ENCODE measurements at places on chromosomes 2 and 18.

DNA sequence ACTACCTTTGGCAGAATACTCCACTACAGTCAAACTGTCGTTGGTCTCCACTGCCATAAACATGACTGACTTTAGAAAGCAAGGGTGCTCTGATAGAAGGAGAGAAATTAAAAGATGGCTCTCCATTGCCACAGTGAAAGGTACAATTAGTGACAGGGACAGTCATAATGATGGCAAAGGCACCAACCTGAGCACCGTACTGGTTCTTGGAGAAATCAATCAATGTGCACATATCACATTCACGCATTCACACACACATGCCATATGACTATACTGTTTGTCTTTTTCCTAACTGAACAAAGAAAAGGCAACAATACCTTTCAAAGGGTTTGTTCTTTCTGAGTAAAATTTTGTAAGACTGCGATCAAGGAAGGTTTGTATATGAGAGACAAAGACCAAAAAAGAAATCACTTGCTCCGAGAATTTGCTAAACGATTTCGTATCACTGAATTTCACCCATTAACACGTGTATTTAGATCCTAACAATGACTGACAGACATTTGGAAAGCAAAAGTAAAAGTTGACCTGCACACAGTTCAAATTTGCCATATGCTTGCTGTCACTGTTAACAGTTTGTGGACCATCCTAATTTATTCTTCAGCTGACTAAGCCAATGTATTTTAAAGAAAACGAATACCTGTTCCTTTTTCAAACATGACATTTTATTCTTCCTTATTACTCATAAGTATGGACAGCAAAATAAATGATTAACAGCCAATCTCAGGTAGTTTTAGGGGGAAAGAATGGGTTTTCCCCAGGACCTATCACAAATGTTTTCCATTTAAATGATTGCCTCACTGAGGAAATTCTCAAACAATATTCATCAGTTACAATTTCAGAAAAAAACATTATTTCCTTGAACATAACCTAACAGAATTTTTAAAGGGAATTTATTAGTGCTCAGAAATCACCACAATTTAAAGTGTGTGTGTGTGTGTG lies 644.4 kb downstream of the ZEB2 start:
- DNase-seq, result peak; percentile 69

GRCh38 chr2:133816037-133816436 lies 247.8 kb upstream of the NCKAP5 start:
- DNase-seq, result no peak

GRCh38 chr2:156098506-156098905 lies 234.0 kb downstream of the NR4A2 start:
- no peak for DNase-seq

GRCh38 chr18:2636126-2636631 lies 19.3 kb upstream of the SMCHD1 start:
- no peak for DNase-seq

GRCh38 chr2:58046335-58046584 lies 346 bp upstream of the VRK2 start:
- no peak for DNase-seq

DNA sequence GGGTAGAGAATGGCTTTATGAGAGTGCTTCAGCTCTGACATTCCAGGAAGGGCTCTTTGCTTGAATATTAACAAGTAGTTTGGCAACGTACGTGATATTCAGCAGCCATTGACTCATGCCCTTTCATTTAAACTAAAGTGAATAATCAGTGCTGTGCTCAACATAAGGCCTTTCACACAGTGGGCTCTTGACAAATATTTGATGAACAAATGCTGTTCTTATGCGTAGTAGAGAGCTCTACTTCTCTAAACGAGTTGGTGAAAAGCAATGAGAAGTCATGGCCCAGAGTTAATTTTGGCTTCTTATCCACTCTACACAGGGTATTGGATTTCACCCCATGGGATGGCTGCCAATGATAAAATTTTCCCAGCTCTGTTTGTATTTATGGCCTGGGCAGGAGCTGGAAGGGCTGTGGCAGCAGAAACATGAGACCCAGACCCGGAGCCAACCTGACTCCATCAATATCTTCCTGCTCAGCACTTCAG lies 338.9 kb downstream of the CCDC85A start:
- no peak for DNase-seq

DNA sequence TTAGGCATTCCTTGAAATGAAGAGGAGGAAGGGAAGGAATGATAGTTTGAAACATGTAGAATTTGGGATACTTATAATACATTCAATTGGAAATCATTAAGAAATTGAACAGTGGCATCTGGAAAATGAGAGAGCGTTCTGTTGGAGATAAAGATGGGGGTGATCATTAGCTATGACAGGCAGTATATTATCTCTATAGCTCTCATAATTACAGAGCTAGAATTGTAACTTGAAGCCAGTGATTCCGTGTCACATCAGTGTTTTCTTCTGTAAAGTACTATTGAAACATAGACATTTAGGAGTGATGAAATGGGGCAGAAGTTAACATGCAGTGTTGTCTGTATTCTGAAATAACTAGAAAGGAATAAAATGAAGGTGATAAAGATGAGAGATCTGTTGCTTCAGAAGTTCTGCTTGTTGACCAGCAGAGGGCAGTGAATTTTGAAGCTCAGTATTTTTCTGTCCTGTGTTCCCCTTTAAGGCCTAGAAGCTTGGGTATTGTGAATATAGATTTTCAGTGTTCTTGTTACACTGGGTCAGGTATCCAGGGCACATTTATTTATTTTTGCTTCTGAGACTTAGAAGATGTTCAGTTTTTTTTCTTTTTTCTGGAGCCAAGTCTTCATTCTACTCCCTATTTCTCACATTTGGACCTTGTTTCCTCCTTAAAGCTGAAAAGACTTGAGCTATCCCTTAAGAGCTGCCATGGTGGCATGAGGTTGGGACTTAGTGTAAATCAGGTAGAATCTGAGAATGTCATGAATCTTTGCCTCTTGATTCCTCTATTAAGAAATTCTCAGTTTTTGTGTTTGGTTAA lies 157.4 kb downstream of the TAF4B start:
- peak; percentile 31 for DNase-seq

- DNase-seq, result no peak
These were observed 305.9 kb upstream of the CCDC68 start for GRCh38 chr18:55265130-55265675.

- DNase-seq, result no peak
These were observed 147.9 kb upstream of the DNMT3A start for GRCh38 chr2:25489631-25490030.

DNA sequence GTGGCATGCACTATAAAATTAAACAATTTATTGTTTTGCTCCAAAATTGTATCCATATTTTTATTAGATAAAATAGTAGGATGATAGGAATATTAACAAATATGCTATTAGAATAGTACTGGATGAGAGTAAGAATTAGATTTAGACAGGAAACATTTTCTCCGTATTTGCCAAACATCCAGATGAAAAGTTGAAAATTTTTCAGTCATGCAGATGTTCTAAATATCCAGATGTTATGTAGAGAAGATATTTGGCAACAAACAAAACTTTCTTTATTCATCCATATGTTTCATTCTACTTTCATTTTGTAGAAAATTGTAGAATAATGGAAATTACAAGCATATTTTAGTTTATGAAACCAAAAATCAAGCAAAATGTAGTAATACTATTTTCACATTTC lies 45.2 kb upstream of the NEUROD1 start:
- no peak for DNase-seq

DNA sequence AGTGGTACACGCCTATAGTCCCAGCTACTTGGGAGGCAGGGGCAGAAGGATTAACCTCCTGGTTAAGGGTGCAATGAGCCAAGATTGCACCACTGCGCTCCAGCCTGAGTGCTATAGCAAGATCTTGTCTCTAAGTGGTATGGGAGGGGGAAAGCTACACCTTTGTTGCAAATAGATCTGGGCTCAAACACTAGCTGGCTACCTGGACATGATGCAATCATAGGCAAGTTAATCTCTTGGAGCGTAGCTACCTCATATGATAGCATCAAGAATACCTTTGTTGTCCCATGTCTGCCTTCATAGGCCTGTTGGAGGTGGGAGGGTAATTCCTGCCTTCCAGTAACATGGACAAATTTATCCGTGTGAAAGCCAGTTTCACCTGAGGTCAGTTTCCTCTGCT lies 15.7 kb downstream of the KLHL29 start:
- no peak for DNase-seq

GRCh38 chr18:37532917-37533316 lies 32.7 kb downstream of the CELF4 start:
- DNase-seq, result no peak

DNA sequence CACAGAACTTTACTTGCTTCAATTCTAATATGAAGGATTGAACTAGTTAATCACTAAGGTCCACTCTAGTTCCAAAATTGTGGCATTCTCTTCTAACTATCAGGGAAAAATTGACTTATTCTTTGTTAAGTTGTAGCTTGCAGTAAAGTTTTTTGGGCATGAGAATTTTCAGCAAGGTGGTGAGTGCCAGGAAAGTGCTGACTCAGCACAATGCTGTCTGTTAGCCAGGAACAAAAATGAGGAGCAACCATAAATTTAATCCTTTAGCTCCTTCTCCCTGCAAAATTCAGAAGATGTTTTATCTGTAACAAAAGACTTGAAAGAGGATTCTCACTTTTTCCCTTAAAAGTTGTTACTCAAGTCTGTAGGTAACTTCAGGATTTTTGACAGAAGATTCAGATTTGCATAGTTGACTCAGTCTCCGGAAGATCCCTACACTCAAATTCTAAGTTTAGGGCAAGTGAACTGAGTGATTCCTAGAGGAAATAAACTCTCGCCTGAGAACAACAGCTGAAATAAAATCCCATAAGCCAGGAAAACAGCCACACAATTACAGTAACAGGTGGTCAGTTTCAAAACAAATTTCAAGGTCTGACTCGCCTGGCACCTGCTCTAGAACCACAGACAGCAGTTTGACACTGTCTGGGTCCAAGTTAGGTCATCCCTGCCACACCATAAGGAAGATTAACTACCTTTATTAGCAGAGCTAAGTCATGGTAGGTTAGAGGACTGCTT lies 20.2 kb upstream of the DARS1 start:
- DNase-seq, result peak; percentile 31

- DNase-seq, result no peak
These were observed 813.0 kb downstream of the MBD2 start for GRCh38 chr18:53411511-53411910.

GRCh38 chr2:27815860-27816438 lies 44.4 kb downstream of the MRPL33 start:
- DNase-seq, result no peak

DNA sequence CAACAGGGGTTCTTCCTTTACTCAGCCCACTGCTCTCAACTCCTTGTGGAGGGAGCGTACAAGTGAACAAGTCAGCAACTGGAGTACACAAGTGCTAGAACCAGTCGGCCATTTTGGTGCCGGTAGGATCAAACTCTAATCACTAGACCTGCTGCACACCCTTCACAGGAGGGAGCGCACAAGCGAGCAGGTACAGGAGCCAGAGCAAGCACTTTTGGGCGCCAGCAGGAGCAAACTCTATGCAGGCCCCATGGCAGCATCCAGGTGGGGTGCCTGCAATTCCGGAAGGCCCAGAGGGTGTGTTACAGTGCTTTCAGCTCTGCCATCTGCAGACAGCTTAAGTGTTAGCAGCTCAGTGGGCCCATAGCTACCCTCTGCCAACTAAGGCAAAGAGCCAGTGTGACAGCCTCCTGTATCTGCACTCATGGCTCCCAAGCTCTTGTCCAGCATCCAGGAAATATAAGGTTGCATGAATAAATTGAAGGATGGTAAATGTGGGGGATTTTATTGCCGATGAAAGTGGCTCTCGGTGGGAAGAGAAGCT lies 426.1 kb downstream of the DCC start:
- no peak for DNase-seq

DNA sequence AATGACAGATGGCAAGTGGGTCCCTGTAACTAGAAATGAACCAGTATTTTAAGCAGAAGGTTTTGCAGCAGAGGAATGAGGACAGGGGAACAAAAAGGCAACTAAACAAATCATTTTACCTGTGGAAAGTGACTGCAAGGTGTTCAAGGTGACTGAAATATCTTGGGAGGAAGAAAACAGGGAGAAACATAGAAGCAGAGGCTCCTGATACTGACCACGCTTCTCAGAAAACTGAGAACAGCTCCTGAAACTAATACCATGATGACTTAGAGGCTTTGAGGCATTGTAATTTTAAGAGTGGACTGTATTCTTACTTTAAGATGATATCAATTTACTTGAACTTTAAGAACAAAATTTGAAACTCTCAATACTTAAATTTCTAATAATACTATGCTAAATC lies at the start of gene DYTN:
TSS of gene DYTN (minus strand) at position 101 of the 400 bp plus-strand sequence. CDS start 117 bp downstream, outside the sequence.
- no peak for DNase-seq

DNA sequence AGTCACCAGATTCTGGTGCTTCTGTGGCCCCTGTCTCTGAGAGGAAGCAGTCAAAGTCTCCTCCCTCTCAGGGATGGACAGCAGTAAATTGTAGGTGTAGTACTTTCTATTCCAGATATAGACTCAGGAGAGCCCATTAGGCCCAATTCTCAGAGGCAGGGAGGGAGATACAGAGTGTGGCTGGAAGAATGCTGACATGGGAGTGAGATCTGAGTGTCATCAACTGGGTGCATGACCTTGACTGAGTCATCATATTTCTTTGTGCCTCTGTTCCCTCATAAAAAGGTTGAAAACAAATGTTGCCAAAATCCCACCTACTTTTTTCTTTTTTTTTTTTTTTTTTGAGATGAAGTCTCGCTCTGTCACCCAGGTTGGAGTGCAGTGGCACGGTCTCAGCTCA lies 506.1 kb downstream of the BCL11A start:
- no peak for DNase-seq

- DNase-seq, result no peak
These were observed 38.9 kb downstream of the DHRS9 start for GRCh38 chr2:169108099-169108884.

GRCh38 chr2:30373881-30374302 lies 73.2 kb upstream of the LCLAT1 start:
- no peak for DNase-seq

- no peak for DNase-seq
These were observed 261.3 kb downstream of the ALPK2 start for GRCh38 chr18:58367425-58368140.

Data from inflammatory macrophage treated with lipopolysaccharide for 4 hours (primary cell).